ENCODE measurements at places on chromosomes 12 and 14.

DNA sequence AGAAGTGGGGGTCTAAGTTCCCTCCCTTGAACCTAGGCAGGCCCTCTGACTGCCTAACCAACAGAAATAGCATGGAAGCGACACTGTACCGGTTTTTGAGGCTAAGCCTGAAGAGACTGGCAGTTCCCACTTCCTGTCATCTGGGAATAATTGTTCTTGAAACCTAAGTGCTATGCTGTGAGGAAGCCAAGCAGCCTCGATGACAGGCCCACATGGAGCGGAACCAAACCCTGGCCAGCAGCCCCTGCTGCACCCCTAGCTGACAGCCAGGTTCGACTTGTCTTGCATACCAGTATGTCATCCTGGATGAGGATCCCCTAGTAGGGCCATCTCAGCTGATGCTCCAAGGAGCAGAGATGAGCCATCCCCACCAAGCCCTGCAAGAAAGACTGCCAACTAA is 6.4 kb upstream of the GPR68 start:
- DNase-seq = peak; percentile 73

DNA sequence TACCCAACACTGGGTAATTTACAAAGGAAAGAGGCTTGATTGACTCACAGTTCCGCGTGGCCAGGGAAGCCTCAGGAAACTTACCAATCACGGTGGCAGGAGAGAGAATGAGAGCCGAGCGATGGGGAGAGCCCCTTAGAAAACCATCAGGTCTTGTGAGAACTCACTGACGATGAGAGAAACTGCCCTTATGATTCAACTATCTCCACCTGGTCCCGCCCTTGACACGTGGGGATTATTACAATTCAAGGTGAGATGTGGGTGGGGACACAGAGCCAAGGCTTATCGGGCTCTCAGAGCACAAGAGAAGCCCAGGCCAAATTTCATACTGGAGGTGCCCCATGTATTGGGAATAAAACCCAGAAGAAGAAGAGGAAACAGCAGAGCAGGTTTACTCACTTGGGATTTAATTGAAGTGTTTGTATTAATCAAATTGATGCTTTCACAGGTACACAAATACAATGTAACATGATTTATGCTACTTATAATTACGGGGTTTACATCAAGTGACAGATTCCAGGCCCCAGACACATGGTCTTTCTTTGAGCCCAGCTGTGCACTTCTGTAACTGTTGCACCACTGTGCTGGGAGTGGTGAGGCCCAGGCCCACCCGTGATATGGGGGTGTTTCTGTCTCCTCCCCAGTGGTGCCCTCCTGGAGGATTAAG is 8.2 kb upstream of the CCDC85C start:
- DNase-seq = no peak

DNA sequence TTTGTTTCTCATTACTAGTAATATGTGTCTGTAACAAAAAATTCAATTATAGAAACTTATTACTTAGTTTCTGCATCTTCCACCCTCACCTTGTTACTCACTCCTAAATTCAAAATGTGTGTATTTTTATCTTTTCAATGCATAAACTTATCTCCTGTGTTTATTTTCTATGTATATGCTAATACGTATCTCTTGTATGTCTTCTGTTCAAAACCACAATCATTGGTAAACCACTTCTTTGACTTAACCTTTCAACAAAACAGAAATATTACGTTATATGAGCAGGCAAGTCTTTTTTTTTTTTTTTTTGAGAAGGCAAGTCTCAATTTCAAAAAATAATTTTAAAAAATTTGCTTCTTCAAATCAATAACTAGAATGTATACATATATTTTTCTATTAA is 39.2 kb upstream of the RPH3A start:
- no peak for DNase-seq

DNA sequence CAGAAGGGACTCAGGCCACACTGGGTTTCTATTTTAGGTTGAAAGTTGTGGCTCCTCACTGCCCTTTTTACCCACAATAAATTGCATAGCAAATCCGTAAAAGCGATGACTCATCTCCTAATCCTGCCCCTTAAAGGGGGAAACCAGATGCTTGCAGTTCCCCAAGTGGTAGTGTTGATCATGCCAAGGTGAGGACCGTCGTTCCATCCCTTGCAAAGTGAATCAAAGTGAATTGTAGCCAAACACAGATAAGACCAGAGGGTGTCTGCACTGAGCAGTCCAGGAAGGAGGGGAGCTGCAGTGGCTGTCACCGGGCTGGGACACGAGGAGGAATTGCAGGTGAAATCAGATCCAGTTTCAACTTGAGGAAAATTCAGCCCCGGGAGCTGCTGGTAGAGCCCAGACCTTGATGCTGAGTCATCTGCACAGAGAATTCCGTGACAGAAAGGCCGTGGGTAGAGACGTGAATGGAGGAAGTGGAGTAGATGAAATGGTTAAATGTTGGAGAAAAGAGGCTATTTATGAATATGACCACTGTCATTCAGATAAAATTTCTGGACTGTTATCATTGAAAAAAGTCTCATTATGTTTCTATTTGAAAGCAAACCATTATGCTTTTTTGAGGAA is 44.2 kb upstream of the MMP17 start:
- DNase-seq = peak; percentile 83

DNA sequence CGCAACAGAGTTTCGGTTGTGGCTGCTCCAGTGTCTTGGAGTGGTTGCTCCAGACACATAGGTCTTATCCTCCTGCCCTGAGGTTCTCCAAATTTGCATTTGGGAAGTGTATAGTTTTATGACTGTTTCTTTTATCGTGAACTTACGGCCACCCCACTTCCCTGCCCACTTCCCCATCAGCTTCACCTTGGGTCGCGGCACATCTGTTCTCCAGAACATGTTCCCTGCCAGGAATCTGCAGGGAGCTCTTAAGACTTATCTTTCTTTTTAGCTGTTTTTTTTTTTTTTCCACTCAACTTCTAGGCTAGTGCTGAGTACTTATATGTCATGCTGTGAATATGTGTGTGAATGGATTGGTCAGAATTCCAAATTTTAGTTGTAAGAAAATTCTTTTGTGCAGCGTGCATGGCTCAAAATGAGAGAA is 75.4 kb downstream of the ETV6 start:
- DNase-seq = peak; percentile 54

- DNase-seq = no peak
Observed at GRCh38 chr12:97050509-97050908, 143.5 kb downstream of the NEDD1 start.

- DNase-seq = no peak
Observed at GRCh38 chr12:25311506-25311905, 60.8 kb upstream of the KRAS start.

GRCh38 chr12:57547288-57548012 is 458 bp upstream of the DCTN2 start:
- no peak for DNase-seq

DNA sequence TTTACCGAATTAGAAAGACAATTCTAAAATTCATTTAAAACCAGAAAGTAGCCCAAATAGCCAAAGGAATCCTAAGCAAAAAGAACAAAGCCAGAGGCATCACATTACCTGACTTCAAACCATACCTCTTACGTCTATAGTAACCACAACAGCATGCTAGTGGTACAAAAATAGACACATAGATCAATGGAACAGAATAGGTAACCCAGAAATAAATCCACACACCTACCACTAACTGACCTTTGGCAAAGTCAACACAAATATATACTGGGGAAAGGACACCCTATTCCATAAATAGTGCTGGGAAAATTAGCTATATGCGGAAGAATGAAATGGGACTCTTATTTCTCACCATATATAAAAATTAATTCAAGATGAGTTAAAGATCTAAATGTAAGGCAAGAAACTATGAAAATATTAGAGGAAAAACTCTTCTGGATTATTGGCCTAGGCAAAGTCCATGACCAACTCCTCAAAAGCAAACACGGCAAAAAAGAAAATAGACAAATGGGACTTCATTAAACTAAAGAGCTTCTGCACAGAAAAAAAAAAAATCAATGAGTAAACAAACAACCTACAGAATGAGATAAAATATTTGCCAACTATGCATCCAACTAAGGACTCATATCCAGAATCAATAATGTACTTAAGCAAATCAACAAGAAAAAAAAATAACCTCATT is 568.9 kb downstream of the SOX5 start:
- DNase-seq = no peak

- no peak for DNase-seq
Observed at GRCh38 chr12:93680006-93680405, 2.8 kb downstream of the CRADD start.

GRCh38 chr12:546920-547845 is 87.4 kb downstream of the B4GALNT3 start:
- no peak for DNase-seq

- DNase-seq = no peak
Observed at GRCh38 chr12:78732481-78732880, 132.1 kb upstream of the SYT1 start.

DNA sequence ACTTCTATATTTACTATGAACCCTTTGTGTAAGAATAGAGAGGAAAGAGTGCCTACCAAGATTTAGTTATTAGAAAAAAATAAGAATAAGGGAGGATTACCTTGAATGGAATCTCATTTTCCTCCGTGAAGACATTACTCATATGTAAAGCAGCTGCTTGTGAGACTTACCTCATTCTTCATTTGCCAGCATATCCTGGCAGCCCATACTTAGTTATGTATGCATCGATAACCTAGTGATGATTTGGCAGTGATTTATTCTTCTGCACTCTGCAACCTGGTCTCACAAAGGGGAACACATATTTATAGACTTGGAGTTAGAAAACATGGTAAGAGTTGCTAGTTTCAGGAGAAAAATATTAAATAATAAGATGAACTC is 56.8 kb downstream of the LRFN5 start:
- DNase-seq = no peak

DNA sequence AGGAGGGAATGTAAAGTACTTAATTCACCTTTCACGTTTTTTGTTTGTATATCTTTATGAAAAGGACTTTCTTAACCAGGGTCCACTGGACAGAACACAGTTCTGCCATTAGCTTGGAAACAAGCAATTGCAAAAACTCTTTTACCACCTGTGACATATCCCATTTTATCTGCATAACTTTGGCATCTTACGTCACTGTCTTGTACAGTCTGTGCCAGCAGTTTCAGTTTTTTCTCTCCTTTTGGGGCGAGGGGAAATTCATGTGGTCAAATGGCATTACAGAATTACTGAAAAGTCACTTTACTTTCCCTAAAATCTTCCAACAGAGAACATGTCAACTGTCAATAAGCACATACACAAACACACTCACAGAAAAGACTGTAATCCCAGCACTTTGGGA is 43.7 kb upstream of the SELPLG start:
- no peak for DNase-seq

DNA sequence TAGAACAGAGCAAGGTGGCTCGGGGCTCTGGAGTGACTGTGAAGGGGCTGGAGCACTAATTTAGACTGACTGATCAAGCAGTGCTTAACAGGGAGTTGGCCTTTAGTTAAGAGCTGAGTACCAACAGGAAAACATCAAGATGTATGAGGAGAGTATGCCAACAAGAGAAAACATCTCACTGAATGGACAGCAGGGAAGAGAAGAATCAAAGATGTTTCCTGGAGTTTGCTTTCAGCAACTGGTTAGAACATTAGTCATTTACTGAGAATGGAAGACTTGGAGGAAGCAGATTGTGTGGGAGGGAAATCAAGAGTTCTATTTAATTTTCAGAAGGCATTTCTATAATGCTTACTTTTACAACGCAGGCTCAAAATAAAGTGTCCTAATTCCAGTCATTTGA is 259.3 kb downstream of the ADAMTS20 start:
- no peak for DNase-seq

GRCh38 chr14:63510538-63510937 is 32.6 kb downstream of the PPP2R5E start:
- no peak for DNase-seq

DNA sequence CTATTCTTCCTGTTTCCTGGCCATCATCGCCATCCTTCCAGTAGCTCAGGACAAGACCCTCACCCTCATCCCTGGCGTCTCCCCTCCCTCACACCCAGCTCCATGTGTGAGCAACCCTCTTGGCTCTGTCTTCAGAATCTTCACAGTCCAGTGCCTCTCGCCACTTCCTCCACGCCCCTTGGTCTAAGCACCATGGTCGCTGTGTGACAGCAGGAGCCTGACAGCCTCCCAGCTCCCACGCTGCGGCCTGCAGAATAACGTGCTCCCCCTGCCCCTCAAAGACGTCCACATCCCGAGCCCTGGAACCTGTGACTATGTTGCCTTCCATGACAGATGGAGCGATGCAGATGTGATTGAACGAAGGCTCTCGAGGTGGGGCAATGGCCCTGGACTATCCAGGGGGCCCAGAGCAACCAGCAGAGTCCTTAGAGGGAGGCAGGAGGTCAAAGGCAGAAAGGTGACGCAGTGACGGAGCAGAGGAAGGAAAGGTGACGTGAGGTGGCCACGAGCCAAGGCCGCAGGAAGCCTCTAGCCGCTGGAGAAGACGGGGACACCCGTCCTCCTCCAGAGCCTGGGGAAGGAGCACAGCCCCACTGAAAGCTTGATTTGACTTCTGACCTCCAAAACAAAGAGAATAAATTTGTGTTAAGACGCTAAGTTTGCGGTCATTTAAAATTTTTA is 139.8 kb downstream of the CALM1 start:
- DNase-seq = no peak

DNA sequence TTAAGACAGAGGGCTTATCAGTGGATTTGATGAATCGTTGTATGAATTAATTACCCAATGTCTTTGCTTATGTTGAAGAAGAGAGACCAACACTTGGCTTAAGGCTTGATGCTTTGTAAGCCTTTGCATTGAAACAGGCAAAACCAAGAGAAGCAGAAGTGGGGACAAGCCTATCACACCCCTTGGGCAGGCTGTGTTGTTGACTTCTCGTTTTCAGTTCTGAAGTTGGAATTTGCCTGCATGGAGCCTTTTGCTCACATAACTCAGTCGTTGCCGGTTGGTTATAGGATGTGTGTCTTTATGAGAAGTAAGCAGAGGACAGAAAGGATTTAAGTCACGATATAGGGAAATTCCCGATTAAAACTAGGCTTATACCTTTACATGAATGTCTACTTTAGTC is 94.7 kb downstream of the CCDC92 start:
- DNase-seq = no peak

DNA sequence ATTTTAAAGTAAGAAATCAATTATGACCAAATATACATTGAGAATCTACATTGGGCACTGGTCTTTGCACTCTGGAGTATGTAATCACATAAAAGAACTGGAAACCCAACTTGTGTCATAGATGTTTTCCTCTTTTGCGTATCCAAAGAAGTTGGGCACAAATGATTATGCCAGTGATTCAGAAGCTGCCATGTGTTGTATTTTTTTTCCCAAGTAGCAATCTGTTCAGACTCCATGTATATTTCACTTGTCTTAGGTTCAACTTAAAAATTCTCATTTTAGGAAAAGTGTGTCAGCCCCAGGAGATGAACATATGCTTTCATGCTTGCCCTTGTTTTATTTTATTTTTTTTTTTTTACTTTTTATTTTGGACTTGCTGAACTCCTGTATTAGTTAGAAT is 441.5 kb downstream of the PDZRN4 start:
- no peak for DNase-seq

DNA sequence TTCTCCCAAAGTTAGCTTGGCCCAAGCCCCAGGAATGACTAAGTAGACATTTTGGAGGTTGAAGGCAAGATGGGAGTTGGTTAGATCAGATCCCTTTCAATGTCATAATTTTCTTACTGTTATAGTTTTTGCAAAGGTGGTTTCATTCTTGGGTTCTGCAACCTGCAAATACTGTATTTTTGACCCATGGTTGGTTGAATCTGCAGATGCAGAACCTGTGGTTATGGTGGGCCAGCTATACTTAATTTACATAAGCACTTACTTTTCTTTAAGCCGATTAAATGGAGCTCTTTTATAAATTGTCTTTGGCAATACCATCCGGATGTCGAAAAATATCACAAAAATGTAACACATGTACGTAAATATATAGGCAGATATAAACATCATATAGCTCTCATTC is 25.6 kb downstream of the LEMD3 start:
- no peak for DNase-seq
